ENCODE measurements at places on chromosomes 13 and 19. TPM values are rescaled to one million over a fixed set of nuclear protein-coding genes. Genes with fewer than 3 reads are reported as not detected.

DNA sequence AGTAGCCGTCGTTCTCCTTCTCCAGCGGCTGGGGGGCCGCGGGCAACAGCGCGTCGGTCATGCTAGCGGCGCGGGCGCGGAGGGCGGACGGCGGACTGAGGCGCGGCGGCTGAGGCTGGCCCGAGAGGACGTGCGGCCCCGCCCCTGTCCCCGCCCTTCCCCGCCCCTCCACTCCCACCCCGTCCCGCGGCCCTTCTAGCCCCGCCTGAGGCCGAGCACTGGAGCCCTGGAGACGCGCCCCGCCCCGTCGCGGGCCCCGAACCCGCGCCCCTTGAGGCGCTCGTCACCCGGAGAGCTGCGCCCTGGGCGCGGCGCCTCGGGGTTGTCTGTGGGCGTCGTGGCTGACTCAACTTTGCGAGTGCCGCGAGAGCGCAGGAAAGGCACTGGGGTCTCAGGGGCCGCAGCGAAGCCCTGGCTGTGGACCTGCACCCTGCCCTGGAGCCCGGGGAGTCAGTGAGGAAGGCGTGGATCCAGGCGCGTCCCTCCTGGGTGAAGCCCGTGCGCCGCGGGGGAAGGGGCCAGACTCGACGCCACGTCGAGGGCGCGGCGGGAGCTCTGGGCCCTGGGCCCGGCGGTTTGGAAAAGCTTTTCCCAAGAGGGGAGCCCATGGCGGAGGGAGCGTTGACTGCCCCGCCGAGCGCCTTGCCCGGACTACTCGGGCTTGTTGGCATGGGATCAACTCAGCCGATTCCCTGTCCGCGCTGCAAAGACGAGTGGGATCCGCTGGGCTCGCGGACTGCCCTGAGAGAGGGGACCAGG, at the start of gene RHPN2:
RHPN2 (minus strand) TSS at position 97 of the 759 bp plus-strand sequence; CDS start at position 61, 36 bp downstream.
- DNase-seq = peak; percentile 53

- DNase-seq = no peak
These were observed 406.8 kb downstream of the KLF5 start for GRCh38 chr13:73465617-73465971.

DNA sequence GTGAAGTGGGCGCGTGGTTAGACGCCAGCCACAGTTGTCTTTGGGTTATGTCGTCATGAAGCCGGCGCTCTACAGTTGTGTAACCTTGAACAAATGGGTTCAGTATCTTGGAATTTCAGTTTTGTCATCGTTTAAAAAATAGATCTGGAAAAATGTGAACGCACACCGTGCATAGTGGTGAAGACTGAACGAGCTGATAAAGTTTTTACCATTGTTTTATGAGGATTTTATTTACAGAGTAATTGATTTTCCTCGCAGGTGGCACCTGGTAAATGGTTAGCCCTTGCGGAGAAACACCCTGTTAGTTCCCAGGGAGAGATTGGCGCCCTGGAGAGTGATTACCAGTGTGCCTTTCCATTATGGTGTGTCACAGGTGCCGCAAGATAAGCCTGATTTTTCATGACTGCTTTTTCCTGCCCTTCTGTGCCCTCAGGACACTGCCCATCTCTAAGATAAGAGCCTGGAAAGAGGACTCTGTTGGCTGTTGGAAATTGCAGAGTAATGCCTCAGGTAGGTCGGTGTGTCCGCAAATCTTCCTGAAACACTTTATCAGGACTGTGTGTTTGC, 577 bp downstream of the ZNF181 start:
- DNase-seq = no peak

- DNase-seq = no peak
These were observed 25.5 kb downstream of the CEACAM8 start for GRCh38 chr19:42569193-42569592.

DNA sequence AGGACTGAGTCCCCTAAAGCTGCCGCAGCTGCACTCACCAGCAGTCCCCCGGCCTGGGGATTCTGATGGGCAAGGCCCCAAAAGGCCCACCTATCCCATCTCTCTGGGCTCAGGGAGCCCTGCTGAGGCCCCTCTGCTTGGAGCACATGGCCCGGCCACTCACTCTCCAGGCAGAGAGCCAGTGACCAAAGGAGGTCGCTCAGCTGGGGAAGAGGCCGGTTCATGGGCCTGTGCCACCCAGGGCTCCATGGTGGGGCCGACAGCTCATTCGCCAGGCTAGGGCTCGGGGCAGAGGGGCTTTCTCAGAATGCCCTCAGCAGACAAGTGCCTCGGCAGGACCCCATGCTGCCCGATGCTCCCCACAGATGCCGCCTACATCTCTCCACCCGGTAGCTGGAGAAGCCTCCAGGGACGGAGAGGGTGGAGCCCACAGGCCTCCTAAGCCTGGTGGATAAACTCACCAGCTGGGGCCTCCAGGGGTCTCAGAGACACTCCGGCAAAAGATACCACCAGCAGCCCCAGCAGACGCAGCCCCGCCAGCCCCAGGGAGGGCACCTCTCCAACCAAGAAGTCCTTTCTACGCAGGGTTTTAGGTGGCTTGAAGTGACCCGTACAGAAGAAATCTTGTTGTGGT, 54.4 kb downstream of the MLLT1 start:
- no peak for DNase-seq

PLVAP gene
- total RNA-seq = 0.82 TPM

DNA sequence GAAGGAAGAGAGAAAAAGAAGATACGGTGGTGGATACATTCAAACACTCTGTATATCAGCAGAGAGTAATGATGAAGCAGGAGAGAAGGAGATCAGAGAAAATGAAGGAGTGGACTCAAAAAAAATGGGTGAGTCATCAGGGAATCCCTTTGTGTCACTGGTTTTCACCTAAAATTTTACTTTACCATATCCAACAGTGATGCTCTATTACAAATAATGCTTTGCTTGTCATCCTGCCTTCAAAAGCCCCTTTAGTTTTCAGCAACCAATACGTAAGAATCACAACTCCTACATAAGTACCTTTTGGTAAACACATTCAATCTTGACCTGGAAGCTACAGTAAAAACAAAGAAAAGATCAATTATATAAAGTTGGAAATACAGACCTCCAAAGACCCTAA, 88.8 kb downstream of the ENOX1 start:
- no peak for DNase-seq

DNA sequence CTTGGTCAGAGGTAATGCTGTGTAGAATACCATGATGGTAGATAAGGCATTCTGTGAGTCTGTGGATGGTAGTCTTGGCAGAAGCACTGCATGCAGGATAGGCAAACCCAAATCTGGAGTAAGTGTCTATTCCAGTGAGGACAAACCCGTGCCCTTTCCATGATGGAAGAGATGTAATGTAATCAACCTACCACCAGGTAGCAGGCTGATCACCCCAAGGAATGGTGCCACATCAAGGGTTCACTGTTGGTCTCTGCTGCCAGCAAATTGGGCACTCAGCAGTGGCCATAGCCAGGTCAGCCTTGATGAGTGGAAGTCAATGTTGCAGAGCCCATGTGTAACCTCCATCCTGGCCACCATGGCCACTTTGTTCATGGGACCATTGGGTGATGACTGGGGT, 155.0 kb downstream of the RAP2A start:
- DNase-seq = no peak

DNA sequence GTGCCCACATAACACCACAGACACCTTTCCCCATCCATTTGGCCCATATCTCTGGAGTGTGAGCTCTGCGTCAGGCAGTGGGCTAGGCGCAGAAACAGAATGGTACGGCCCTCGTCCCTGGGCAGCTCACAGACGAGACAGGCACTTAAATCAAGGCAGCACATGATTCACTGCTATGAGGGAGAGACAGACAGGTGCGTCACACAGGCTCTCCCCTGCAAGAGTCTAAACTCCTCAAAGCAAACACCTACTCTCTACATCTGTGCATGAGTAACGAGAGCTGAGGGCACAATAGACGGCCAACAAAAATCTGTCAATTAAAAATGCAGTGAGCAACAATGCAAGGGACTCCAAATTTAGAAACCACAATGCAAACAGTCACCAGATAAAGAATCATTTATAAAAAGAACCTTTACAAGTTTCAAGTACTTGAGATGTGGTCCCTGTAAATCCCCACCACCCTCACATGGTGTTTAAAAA, 348.9 kb downstream of the UQCRFS1 start:
- no peak for DNase-seq

DNA sequence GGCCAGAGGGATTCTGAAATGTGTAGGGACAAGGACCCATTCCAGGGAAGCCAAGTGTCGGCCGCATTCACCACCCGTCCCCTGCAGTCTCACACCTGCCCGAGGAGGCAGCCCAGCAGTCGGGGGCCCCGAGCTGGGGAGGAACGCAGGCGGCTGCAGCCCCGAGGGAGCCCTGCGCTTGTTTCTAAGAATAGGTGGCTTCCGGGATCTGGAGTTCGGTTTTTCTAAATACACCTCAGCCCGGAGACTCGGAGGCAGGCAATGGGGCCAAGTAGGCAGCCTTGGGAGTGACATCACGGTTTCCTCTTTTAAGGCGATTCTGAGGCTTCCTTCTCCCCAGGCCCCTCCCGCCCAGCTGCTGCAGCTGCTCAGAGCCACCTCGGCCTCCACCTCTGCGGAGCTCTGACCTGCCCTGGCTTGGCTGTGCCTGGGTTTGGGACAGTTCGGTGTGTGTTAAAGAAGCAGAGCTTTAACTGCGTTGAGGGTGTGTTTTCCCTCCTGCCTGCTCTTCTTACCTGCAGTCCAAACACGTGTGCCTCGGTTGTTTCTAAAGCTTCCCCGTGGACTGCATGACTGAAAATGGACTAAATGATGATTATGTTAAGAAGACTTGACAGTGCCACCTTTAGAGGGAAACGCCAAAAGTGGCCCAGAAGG, 80.5 kb downstream of the COL4A2 start:
- DNase-seq = no peak

GRCh38 chr19:23118400-23118799, 1.6 kb downstream of the ZNF730 start:
- no peak for DNase-seq

GRCh38 chr13:73429701-73430100, 370.9 kb downstream of the KLF5 start:
- DNase-seq = no peak

DNA sequence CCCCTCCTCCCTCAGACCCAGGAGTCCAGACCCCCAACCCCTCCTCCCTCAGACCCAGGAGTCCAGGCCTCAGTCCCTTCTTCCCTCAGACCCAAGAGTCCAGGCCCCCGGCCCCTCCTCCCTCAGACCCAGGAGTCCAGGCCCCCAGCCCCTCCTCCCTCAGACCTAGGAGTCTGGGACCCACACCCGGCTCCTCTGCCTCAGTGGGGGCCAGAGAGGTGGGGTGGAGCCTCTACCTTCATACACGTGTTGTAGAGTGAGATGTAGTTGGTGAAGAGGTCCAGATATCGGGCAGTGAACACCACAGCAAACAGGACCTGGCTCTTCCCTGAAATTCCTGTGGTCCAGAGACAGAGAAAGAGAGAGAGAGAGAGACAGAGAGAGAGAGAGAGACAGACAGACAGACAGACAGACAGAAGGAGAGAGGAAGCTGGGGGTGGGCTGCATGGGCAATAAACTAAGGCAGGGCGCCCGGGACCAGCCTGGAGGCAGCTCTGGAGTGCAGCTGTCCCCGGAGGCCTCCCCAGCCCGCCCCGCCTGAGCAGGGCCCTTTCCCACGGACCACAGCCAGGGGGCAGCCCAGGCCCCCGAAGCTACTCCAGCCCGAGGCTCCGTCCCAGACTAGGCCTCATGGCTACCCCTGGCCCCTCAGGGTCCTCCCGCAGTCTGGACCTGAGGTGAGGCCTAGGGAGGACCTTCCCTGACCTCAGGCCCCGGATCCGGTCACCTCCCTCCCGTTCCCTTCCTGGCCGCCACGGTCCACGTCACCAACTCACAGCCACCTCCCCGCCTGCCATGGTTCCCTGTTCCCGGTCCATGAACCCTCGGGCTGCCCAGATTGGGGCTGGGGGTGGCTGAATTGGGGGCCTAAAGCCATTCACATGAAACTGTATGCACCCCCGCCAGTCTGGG, 907 bp downstream of the KDELR1 start:
- DNase-seq = peak; percentile 65

TMEM150B gene
- total RNA-seq = not detected

TEKTIP1 gene
- 2.0 TPM for total RNA-seq

DNA sequence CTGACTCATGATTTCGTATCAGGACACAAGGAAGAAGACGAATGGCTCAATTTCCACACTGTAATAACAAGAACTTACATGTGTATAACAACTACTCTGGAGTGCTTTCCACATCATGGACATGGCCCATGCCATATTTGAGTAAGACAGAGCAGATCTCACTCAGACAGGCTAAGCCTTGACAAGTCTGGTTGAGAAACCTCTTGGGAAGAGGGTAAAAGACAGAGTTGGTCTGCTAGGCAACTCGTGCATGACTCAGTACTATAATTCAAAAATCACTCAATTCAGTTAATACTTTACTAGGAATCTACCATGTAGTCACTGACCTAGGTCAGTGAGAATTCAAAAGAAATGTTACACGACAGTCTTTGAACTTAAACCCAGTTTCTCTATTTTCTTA, 5.7 kb upstream of the THSD1 start:
- DNase-seq = no peak

DNA sequence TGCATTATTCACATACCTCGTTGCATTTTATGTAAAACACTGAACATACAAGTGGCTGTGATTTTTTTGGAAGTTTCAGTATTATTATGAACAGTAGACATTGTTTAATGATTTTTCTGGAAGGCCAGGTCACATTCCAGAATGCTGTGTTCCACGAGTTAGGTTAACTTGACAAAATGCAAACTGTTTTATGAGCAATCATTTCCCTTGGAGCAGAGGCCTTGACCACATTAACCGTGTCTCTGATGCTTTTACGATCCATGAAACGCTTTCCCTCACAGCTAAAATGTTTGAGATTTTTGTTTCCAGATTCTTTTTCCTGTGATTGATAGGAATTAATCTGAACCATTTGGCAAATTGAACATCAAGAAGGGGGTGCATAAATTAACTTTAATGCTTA, 57.8 kb downstream of the MBNL2 start:
- DNase-seq = no peak

ZNF497 gene
- total RNA-seq = 8.4 TPM

DNA sequence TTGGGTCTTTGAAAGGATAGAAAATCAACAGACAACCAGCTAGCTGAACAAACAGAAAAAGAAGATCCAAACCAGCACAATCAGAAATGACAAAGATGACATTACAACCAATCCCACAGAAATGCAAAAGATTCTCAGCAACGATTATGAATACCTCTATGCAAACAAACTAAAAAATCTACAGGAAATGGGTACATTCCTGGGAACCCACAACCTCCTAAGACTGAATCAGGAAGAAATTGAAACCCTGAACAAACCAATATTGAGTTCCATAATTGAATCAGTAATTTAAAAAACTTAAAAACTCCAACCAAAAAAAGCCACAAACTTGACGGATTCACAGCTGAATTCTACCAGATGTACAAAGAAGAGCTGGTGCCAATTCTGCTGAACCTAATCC, 20.9 kb upstream of the C1QTNF9B start:
- DNase-seq = no peak

All from neural crest cell (in vitro differentiated cells).